Fibroblast of skin of left quadriceps (primary cell): ENCODE measurements at places on chromosomes 7 and 10.

DNA sequence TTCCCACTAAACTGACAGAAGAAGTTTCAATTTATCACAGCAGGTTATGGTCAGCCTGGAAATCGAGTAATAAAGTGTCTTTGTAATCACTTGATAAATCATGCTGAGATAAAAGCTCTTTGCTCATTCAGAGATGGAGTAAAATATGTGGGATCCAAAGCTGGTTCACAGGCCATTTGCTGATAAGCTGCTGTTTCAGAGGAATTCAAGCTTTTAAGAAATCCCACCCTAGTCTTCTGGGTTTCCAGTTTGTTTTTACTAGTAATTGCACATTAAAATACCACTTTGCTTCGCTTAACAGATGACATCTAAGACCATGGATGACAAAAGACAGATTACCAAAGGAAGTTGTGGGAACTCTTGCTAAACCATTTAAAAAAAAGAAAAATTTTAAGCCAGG is 37.4 kb upstream of the CDK6 start:
- DNase-seq: no peak

DNA sequence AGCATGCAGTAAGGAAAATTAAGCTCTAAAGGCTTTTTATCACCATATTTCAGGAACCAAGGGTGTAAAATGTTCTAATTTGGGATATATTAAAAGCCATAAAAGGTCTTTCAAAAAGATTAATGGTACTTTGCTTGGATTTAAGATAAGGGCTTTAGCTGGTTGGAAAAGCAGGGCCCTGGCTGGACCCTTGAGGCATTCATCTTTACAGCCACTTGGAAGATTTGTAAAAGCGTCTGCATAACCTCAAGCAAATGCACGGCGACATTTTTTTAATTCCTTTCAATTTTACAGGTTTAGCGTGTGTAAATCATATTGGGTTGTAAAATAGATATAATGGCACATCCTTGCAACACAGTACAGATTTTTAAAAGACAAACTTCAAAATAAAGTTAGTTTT is 27.2 kb downstream of the FAM204A start:
- DNase-seq: no peak

GRCh38 chr10:18400201-18400905 is 251.0 kb downstream of the NSUN6 start:
- DNase-seq: no peak

DNA sequence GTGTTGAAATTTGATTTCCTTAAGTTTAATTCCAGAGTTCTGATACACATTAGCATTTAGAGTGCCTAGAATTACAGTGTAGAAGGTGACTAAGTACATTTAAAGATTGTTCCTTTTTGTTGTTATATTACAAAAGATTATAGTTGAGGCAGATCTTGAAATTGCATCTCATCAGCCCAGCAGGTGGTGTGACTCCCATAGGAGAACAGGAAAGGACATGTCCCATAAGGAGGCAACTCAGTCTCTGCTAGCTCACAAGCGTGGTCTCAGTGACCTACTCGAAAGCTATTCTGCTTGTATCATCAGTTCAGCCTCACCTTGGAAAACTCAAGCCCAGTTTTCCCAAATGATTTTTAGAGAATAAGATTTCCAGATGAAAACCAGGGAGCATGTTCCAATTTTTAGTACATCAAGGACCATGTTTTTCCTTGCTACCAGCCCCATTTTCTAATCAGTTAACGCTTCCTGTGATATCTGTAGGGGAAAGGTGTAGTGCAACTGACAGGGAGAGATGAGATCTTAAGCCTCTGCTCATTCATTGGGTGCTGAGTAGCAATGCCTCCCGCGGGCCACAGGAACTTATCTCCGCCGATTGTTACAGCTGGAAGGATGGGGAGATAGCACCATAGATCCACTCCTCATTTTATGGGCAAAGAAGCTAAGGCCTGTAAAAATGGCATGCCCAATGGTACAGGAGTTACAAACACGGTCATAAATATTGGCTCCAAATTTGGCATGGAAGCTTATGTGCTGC is 1.1 kb upstream of the GNAI1 start:
- DNase-seq: no peak

GRCh38 chr10:48983648-48984351 is 44.2 kb upstream of the LRRC18 start:
- DNase-seq: no peak

- no peak for DNase-seq
Measured at GRCh38 chr7:16918288-16918895, 36.6 kb upstream of the AGR3 start.

DNA sequence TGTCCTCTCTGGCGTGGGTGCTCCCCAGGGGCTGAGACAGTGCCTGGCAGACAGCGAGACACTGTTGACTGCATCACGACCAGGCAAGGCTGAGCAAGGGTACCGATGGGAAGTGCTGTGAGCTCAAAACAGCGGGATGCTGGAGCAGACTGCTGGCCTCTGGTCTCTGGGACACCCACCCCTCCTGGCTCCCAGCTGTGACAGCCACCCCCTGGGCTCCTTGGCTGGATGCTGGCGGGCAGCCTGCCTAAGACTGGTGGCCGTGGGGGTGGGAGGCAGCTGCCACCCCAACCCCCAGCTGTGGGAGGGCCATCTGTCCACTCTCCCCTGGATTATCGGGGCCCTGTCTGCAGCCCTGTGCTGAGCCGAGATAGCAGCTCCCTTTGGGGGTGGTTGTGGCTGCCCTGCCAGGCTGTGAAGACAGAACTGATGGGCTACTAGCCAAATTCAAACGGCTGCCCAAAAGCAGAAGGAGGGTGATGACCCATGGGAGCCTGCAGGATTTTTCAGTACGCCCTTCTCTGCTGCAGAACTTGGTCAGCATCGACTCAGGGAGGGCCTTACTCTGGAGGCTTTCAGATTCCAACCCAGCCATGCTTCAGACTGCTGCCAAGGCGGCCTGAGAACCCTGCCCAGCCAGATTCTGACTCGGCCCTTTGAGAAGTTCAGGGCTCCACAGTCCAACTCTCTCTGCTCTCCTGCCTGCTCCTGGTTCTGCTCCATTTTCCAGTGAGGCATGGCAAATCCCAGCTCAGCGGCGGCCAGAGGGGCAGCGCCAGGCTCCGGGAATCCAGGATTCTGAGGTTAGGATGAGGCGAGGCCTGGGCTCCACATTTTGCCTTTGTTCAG is 125.3 kb downstream of the NEURL1 start:
- DNase-seq: no peak

DNA sequence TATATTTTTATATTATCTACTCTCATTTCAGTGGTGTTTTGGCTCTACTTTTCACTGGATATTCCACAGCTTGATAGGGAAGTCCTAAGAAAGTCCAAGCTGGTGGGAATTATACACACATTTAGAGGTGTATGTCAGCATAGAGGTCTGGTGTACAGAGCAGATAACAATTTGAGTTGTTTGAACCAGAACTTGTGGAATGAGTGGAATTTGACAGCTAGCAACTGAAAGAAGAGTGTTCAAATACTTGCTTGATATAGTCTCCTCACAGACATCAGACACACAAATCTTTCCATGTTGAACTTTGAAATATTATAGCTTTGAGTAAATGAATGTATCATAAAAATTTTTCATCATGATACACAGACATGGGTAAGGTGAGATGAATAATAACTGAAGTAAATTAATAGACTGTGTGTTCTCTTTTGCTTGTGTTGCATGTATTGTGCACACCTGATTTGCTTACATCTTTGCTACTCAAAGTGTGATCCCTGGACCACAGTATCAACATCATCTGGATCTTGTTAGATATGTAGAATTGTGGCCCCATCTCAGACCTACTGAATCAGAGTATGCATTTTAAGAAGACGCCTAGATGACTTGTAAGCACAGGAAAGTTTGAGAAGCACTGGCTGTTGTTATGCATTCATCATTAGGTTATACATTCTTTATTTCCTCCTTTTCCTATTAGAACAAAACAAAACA is 91.5 kb downstream of the ABCA13 start:
- no peak for DNase-seq

- no peak for DNase-seq
Measured at GRCh38 chr10:6134099-6134823, 45.4 kb downstream of the RBM17 start.

DNA sequence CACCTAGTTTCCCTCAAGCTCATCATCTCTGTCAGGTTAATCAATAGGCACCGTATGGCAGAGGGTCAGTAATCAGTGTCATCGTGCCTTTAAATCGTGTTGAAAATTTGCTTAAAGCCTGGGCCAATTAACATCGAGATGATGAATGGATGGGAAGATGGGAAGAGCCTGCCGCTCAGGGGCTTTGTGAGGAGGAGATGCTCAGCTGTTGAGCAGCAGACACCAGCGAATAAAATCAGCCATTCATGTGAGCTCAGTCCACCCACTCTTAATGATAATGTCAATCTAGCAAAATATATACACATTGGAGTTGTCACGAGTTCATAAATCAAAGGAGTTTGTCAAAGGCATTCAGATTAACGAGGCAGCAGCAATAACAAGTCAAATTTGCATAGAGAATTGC is 97.7 kb downstream of the BTRC start:
- no peak for DNase-seq

DNA sequence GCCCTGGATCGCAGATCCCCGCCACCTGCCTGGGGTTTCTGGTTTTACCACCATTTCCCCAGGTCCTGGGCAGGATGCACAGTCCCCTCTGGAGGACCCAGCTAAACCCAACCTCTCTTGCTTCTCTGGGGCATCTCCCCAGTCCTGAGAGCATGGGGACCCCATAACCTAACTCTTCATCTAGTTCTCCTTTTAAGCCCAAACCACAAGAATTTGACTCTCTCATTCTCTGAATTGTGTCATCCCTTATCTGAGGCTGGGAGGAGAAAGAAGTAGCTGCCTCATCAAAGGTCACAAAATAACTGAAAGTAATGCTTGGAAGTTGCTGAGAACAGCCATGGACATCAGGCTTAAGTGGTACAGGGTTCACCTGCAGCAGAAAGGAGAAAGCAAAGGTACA is 159.9 kb downstream of the FGFR2 start:
- DNase-seq: no peak

DNA sequence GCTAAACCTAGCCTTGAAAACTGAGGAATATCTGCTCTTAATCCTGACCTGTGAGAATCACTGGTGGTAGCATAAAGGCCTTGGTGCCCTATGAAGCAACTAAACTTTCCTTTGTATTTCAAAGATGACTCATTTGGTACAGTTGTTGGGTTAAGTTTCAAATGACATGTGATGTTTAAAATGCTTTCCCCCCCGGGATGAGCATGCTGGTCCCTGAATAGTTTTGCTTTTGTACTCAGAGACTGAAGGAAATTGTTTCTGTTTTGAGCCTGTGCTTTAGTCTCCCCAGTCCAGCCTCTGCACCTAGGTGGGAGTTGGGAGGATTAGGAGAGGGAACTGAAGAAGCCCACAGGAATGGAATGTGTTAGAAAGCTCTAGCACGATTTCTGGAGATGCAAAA is 258.9 kb upstream of the NPY start:
- peak; percentile 4 for DNase-seq

GRCh38 chr7:152504367-152504766 is 68.6 kb upstream of the KMT2C start:
- no peak for DNase-seq

GRCh38 chr7:47236480-47237129 is 345.3 kb downstream of the TNS3 start:
- no peak for DNase-seq

DNA sequence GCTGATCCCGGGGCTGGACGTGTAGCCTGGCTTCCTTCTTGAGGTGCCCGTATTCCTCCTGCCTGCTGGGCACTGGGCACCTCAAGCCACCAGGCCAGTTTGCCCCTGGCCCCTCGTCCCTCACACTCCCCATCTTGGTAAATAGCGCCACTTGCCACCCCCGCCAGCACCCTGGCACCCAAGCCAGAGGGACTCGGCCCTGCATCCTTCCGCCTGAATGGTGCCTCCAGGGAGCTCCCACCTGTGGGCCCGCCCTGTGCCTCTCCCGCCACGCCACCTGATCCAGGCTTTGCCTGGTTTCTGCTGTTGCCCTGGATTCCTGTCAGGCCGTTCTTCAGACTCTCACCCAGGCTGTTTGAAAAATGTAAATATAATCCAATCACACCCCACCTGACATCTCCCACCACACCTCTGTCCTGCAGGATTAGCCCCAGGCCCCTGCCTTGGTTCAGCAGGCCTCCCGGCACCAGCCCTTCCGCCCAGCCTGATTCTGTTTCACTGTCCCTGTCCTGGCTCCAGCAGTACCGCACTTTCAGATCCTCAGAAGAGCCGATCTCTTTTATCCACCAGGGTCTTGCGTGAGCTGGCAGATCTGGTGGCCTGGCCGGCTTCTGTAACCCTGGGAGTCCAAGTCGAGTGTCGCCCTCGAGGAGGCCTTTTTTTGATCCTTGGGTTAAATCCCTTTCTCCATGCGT is 33.8 kb downstream of the WIPI2 start:
- no peak for DNase-seq

GRCh38 chr7:142754681-142755575 is 5.7 kb downstream of the PRSS1 start:
- no peak for DNase-seq

DNA sequence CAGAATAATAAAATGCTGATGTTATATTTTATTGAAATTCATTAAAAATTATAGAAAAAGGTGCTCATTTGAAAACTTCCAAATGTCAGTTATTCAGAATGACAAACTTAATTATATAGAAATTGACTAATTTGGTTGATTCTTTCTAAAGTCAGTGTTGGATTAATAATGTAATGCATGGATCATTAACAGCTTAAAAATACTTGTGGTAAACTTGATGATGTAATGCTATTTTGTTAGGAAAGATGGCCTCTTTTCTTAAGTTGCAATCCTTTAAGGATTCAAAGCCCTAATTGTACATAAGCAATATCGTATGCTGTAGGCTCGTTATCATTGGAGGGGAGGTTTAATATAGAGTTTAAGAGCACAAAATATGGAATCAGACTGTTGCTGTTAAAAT is 141.2 kb downstream of the ZEB1 start:
- no peak for DNase-seq

GRCh38 chr10:112390125-112390703 is 16.3 kb downstream of the ACSL5 start:
- DNase-seq: no peak

DNA sequence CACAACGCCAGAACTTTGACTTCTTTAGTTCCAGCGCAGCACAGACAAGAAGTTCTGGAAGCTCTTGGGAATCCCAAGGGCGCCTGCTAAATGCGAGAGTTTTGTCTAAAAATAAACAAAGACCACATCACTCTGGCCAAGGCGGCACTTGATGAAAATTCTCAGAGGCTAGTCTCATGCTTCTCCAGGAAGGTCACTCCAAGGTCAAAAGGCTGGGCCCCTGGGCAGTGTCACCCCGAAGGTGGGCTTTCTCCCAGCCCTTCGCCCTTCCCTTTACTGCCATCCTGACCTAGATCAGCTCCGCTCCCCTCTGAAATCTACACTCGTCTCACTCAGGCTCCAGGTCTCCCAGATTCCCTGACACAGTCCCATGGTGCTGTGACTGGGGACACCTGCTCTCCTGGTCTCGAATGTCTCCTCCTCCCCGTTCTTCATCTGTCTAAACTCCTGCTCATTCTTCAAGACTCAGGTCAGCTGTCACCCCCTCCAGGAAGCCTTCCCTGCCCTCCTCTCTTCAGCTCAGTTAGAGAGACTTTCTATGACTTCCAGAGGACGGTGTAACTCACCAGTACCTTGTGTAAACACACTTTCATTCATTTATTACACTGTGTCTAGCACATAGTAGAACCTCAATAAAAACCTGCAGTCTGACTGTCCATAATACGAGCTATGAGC is 10.5 kb downstream of the FAM53B start:
- no peak for DNase-seq

- no peak for DNase-seq
Measured at GRCh38 chr10:36468620-36469019, 656.8 kb upstream of the ANKRD30A start.
